Stimulated activated CD4-positive, alpha-beta T cell treated with anti-CD3 and anti-CD28 coated beads, Interleukin-15, amount 100 ng/mL, for 24 hours (primary cell): ENCODE measurements at places on chromosomes 7 and 10.

- DNase-seq = peak; percentile 59
These were observed 248.9 kb downstream of the COBL start for GRCh38 chr7:51067757-51068156.

- no peak for DNase-seq
These were observed 297.9 kb upstream of the CACNA2D1 start for GRCh38 chr7:82741493-82741892.

DNA sequence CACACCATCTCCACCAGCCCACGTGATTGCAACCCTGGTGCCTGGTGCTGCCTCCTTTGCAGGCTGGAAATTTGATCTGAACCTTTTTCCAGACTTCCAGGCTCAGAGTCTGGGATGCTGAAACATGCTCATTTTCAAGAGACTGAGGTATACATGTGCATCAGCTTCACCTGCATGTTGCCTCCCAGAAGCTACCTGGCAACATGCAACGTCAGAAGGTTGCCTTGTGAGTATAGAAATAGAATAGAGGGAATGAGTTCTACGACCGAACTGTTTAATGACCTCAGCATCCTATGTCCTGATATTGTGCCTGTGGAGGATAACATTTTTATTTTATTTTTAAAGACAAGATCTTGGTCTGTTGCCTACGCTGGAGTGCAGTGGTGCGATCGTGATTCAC lies 1.9 kb upstream of the ZNF212 start:
- no peak for DNase-seq

- no peak for DNase-seq
These were observed 1.1 kb upstream of the CDH23 start for GRCh38 chr10:71395621-71396020.

DNA sequence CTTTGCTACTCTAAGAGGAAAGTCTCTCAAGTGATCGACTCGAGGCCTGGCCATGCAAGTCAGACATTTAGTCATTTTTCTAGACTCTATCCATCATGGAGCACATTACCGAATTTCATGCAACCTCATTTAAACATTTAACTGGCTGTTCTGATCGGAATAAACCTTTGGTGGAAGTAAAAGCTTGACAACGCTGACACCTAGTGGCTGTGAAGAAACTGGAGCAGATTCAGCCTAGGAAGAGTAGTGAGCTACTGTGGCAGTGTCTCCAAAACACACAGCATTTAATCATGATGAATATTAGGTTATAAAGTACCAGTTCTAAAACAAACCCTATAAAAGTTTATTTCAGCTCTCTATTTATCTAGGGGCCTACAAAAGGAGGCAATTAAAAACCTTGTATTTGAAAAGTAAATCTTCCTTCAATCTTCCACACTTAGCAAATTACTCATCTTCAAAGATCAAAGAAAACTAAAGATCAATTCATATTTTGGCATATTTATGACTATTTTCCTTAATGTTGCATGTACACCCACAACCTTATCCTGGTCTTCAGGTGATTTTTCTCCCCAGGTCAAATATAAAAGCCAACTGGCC lies 175.0 kb downstream of the CTNNA3 start:
- DNase-seq = peak; percentile 28

GRCh38 chr7:27184337-27185012 lies 557 bp downstream of the HOXA11 start:
- DNase-seq = peak; percentile 48

DNA sequence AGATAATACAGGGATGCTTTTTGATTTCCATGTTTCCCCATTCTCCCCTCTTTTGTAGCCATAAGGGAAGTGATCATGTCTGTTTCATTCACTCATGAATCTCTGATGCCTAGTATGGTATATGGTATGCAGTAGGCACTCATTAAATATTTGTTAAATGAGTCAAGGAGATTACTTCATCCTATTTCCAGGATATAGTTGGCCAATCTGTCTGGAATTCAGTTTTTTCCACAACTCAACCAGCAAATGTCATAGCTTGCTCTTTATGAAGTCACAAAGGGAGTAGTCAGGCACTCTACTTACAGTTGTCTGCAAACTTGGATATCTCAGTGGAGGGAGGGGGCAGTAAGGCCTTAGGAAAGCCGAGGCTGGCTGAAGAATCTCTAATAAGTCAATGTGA lies 853.6 kb downstream of the LRMDA start:
- DNase-seq = no peak

- DNase-seq = no peak
These were observed 26.5 kb downstream of the CDH23 start for GRCh38 chr10:71423250-71423649.

DNA sequence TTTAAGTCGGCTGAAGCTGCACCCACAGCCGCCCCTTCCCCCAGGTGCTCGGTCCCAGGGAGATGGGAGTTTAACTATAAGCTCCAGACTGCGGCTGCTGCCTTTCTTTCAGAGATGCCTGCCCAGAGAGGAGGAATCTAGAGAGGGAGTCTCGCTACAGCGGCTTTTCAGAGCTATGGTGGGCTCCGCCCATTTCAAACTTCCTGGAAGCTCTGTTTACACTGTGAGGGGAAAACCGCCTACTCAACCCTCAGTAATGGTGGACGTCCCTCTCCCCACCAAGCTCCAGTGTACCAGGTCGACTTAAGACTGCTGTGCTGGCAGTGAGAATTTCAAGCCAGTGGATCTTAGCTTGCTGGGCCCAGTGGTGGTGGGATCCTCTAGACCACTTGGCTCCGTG lies 135.4 kb downstream of the CXCL12 start:
- no peak for DNase-seq

- DNase-seq = no peak
These were observed 186.8 kb downstream of the ITGB1 start for GRCh38 chr10:32771217-32771616.

DNA sequence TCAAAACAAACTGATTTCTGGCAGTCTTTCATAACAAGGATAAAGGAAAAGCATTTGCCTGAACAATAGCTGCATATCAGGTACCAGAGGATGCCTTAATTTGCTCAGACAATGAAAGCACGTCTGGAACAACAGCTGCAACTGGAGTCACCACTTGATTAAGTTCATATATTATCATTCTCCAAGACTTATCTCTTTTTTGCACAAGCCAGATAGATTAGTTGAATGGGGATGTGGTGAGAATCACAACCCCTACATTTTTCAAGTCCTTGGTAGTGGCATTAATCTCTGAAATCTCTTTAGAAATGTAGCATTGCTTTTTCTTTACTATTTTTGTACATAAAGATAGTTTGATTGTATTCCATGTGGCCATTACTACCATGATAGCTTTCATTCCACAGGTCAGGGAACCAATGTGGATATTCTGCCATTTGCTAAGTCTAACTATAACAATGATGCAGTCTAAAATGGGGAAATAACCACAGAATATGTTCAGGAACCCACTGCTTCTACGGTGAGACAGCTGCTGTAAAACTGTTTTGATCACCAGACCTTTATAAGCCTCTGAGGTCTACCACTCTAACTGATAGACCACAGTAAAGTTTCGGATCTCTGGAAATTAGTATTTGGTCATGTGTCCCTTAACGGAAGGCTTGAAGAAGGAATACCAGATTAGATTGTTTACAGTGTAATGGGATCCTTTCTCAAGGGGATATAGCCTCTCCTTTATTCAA lies 1176.2 kb downstream of the DNAJB9 start:
- no peak for DNase-seq

GRCh38 chr7:100967292-100967863 lies 2.0 kb upstream of the MUC12 start:
- DNase-seq = no peak
